ENCODE measurements at places on chromosomes 4 and X.

- DNase-seq: no peak
These were observed 74.4 kb downstream of the MTMR1 start for GRCh38 chrX:150767475-150768131.

GRCh38 chr4:100879471-100879870 lies 361.6 kb upstream of the EMCN start:
- no peak for DNase-seq

DNA sequence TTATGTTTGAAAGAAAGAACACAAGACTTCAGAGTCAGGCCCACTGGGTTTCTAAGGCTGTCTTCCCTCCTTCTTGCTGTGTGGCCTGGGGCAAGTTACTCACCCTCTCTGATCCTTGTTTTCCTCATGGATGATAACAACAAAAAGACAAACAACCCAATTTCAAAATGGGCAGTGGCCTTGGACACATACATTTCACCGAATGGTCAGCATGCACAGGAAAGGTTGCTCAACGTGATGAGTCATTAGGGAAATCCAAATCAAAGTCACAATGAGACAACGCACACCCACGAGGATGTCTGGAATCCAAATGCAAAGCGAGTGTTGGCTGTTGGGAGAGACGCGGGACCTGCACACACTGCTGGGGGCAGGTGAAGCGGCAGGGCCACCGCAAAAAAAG lies 50.8 kb upstream of the PPP2R2C start:
- DNase-seq: no peak

DNA sequence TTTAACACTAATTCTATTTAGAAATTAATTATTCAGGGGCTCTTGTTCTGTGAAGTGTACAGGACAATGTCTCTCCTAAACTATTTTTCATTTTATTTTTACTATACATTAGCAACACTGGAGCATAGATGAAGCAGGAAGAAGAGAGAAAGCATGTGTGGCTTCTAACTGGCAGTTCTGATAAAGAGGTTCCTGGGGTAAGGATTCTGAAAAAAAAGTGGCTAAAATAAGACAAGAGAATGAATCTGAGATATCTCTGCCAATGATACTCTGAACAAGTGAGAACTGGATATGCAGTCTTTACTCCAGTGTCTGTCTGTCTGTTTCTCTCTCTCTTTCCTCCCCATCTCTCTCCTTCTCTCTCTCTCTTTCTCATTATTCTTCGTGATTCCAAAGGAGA lies 125.9 kb downstream of the MAML3 start:
- no peak for DNase-seq

GRCh38 chr4:133618963-133619362 lies 469.9 kb downstream of the PCDH10 start:
- no peak for DNase-seq

- no peak for DNase-seq
These were observed 2.4 kb downstream of the MGST2 start for GRCh38 chr4:139668036-139668435.

DNA sequence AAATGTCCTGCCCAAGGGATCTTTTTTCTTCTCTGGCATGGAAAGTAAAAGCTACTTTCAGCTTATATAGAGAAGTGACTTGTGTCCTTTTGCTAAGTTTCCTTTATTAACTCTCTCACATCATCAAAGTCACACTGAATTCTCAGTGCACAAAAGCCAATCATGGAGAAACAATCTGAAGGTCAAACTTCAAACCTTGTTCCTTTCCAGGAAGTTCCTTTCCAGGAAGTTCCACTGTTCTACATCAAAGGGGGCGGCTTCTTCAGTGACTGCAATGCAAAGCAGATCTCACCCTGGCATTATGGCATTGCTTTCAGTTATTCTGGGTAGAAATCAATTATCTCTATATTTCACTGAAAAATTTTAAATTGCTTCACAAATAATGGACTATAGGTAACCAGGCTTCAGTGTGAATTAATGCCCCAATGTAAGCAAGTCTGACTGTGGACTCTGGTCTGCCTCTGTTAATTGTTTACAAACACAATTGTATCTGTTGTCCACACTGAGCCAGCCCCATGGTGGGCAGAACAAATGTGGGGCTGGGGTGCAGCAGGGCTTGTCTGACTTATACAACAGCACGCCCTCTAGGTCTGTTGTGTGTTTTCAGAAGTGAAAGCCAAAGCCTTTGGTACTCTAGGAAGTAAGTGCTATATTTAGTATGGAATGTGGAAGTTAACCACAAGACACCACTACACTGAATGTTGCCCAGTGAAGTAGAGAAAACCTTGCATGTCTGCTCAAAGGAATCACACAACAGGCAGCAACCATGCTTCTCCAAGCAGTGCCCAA lies 98.8 kb downstream of the CDS1 start:
- DNase-seq: no peak

GRCh38 chr4:183747931-183748670 lies 89.0 kb downstream of the TRAPPC11 start:
- DNase-seq: no peak

GRCh38 chr4:143473334-143474126 lies 40.0 kb upstream of the SMARCA5 start:
- DNase-seq: no peak

- DNase-seq: no peak
These were observed 32.9 kb upstream of the GRID2 start for GRCh38 chr4:92270908-92271307.

- DNase-seq: no peak
These were observed 1063.8 kb upstream of the INTU start for GRCh38 chr4:126568652-126569570.

GRCh38 chr4:167775375-167775774 lies 317.0 kb upstream of the ANXA10 start:
- no peak for DNase-seq

All from activated T-cell treated with anti-CD3 and anti-CD28 coated beads, Interleukin-2, amount 50 U/mL, for 1 hour (primary cell).